ENCODE measurements at places on chromosomes 5 and 9.

DNA sequence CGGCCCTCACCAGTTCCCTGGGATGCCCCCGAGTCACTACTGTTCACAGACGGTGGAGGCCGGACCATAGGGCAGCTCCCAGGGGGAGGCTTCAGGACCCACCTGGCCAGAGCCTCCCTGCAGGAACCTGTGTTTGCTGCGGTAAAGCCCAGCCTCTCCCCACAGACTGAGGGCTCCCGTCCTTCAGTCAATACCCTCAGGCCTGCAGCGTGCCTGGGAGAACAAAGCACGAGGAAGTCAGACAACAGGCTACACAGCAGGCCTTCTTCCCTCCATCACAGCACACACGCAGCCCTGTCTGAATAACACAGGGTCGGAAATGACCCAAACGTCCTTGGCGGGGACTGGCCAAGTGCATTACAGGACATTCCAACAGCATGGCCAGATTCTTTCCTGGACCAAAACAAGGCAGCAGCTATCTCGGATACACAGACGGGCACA is 34.4 kb downstream of the COL23A1 start:
- no peak for DNase-seq

- peak; percentile 42 for DNase-seq
Observed at GRCh38 chr9:13904746-13905145, 409.2 kb downstream of the NFIB start.

- no peak for DNase-seq
Observed at GRCh38 chr9:76359766-76360165, 34.5 kb downstream of the RFK start.

GRCh38 chr9:98993570-98993945 is 49.9 kb downstream of the COL15A1 start:
- no peak for DNase-seq

- DNase-seq = peak; percentile 23
Observed at GRCh38 chr5:138177941-138178515, 402 bp downstream of the BRD8 start.

DNA sequence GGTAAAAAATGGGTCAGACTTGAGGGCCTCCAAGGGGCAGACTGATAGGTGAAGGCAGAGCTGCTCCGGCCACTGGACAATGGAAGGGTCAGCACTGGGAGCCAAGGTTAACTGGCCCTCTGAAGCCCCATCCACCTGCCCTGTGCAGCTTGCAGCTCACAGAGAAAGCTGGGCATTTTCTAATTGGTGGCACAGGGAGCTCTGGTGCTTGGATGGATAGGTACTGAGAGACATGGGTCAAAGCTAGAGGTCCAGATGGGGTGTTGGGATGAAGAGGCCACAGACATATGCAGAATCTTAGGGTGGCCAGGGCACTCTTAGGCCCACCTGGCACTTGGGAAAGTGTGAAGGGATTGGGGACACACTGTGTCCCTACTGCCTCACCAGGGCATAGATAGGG is 29.5 kb upstream of the SARDH start:
- no peak for DNase-seq

GRCh38 chr9:107644733-107645463 is 155.3 kb upstream of the KLF4 start:
- DNase-seq = peak; percentile 24
